ENCODE measurements at places on chromosomes 3 and 15.

GRCh38 chr15:74239051-74239705 lies 3.1 kb downstream of the CCDC33 start:
- DNase-seq, result no peak

DNA sequence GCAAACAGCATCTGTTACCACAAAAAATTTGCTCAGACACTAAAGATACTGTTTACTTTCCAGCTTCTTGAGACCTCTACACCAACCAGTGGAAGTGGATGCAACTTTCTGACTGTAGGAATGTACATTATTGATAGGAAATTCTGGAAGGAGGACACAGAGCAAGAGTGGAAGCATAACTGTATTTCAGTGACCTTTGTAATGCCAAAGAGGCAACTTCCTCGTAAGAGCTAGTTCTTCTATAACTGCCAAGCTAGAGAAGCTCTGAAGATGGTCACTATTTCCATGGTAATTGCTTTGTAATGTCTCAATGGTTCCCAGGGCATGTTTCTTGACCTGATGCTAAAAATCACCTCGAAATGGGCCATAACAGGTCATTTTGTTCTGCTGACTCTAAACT lies 96.3 kb upstream of the SLC2A2 start:
- DNase-seq, result no peak

DNA sequence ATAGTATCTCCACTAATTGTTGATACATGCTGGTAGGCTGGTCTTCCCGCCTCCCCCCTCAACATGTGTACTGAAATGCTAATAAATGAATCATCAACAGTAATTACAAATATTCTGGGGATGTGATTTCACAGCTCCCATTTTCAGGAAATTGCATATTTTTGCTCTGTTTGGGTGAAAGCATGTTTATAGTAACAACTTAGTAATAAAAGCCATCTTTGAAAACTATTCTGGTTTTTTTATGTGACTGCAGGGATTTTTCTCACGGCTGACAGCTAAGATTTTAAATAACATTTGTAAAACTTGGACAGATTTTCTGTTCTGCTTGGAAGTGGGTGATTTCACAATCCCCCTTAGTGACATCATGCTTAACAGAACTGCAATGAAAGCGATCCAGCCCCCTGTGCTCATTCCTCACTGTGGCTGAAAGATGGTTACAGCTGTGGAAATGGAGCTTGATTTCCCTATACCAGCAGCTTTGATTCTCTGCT lies 25.6 kb upstream of the FAM174B start:
- peak; percentile 94 for DNase-seq

DNA sequence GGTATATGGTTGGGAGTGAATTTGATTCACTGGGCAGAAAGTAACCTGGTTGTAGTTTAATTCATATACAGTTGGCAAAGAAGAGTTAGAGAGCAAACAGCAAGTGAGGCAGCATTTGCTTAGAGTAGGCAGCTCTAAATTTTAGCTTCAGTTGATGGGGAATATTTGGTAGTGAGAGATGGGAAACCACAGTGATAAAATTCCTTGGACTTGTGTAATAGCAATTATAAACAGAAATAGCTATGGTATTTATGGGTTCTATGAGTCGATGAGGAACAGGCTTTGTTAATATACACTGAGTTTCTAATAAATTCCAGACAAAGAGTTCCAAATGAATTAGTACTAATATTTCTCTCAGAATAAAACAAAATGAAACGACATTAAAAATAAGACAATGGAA lies 894.0 kb downstream of the ROBO2 start:
- DNase-seq, result no peak

DNA sequence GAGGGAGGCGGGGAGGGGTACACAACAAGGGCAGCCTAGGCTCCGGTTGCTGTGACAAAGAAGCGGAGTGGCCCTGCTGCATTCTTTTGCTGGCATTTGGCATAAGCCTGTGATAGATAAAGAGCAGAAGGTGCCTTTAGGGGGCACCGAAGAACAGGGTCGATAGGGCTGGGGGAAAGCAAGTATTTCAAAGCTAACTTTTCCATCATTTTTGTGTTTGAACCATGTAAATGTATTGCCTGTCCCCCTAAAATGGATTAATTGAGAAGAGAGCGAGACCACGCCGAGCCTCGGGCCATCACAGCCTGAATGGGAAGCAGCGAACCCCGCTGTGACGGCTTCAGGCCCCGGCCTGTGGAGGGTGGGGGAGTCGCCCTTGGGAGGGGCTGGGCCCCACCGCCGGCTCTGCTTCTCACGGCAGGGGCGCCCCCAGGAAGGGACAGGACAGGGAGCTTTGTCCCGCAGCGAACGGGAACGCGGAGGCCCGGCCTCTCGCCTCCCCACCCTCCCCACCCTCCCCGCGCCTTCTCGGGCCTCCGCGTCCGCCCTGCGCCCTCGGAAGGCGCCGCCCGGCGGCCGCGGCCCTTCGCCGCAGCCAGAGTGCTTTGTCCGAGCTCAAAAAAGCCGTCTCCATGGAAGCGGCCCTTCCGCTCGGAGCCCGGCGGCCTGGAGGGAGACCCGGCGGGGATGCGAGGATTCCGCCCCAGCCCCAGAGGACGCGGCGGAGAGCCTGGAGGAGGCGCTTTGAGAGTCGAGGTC lies 32.4 kb upstream of the ALDH1L1 start:
- DNase-seq, result peak; percentile 64

DNA sequence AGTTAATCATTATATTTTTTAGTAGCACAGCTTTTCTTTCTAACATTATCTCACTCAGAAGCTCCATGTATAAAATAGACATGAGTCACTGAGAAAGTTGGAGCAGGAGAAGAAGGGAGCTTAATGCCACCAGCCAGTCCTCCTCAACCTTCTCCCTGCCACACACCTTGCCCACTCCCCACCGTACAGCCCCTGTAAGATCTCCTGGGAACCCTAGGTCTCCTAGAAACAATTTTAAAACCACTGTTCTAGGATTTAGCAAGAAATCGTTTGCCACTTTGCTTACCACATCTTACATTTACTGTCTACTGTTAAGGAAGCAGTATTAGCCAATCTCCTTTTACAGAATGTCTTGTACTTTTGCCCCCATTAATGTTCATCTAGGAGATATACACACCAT lies 170.1 kb upstream of the SNTN start:
- DNase-seq, result no peak

GRCh38 chr3:178260887-178261565 lies 275.2 kb upstream of the KCNMB2 start:
- no peak for DNase-seq

DNA sequence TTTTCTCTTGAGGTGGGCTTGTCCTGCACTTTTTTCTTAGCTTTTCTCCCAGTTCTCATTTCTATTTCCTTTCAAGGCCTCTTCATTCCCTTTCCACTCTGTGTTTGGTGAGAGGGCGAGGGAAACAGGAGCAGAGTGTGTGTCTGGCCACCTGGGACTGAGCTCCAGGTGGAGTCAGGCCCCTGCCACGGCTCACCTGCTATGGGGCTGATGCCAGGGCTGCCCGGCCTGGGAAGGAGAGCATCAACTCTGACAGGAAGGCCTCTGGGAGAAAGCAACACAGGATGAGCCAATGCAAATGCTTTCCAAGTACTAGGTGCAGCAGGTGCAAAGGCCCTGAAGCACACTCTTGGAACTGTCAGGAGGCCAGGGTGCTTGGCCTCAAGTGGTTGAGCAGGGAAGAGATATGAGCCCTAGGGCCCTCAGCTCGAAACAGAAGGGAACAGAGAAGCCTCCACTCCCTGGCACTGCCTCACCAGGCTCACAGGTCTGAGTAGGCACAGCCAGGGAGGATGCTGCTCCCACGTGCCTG lies 27.3 kb upstream of the DUSP7 start:
- no peak for DNase-seq

DNA sequence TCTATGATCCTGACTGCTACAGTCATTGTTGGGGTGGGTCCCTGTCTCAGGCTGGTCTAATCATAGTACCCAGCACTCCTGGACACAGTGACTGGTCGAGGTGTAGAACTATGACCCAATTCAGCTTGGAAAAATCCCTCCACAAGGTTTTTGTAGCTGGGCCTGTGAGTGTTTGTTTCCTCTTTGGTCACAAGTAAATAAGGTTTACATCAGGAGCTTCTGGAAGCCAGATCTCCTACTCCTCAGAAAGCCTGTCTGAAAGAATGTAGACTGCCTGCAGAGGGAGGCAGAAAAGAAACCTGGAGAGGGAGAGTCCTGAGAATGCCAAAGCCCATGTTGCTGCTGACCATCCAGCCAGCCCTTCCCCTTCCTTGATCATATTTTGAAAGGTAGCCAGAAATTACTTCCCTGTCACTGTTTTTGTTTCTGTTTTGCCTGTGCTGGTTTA lies 123.2 kb downstream of the RAP2B start:
- DNase-seq, result peak; percentile 69

DNA sequence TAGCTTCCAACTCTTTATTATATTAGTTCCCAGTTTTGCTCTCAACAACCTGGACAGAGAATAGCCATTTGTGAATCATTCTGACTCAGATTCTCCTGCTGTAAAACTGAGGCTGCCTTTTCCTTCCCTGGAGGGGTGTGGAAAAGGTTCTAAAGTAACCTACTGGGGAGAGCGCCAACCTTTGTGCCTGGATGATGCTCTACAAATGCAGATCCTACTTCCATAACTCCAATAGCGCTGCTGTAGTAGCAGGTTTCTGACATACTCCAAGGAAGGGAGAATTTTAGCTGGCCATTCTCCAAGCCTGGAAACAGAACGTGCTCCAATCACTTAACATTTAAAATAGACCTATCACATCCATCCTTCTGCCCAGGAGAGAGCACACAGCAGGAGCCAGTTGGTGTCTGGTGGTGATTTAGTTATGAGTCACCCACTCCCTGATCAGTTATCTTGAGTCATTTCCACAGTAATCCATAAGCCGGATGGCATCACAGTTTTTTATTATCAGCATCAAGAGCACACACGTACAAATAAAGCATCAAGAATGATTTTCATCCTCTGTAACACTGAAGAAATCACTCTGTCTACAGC lies 38.3 kb downstream of the MYH15 start:
- peak; percentile 86 for DNase-seq

GRCh38 chr15:24856397-24857390 lies 98.1 kb upstream of the SNRPN start:
- DNase-seq, result no peak

GRCh38 chr15:41780727-41781126 lies 6.4 kb downstream of the MAPKBP1 start:
- no peak for DNase-seq

GRCh38 chr3:187912007-187912406 lies 166.7 kb upstream of the BCL6 start:
- no peak for DNase-seq

GRCh38 chr3:122890720-122891220 lies 95.9 kb downstream of the SLC49A4 start:
- DNase-seq, result no peak

DNA sequence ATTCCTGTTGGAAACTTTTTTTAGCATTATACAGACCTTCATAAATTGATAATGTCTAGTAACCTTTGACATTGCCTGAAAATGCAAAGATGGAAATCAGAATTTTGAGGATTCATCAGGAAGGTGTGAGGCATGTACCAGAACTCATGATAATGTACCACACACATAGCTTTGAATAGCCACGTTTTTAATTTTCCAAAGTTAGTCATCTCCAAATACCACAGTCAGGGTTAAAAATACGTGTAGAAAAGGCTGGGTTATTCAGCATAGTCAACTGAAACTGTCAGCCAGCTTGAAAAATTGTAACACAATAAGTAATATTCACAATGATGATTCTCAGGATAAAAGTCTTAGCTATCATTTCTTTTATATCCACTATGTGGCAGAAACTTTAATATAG lies 102.0 kb upstream of the THRB start:
- DNase-seq, result no peak

DNA sequence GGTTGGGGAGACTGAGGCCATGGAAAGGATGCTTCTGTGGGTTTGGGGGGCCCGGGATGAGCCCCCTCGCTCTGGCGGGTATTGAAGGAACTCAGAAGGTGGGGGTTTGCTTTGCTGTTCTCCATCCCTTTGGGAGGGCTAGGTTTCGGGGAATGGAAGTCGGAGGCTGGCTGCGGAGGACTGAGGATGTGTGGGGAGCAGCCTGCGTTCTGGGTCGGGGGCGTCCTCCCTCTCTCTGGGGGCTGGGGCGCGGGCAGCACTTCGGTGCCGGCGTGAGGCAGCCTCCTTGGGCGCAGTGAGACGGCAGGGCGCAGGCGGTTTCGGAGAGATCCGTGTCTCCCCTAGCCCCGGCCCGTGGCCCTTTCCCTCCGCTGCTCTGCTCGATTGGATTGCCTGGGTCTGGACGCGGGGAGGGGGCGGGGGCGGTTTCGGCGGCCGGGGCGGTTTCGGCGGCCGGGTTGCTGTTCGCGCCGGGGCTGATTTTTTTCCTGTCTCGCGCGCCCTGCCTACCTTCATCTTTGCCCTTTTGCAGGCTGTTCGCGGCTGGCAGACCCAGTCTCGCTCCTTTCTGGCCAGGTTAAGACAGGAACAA lies 1.4 kb downstream of the PTPRG start:
- peak; percentile 44 for DNase-seq

DNA sequence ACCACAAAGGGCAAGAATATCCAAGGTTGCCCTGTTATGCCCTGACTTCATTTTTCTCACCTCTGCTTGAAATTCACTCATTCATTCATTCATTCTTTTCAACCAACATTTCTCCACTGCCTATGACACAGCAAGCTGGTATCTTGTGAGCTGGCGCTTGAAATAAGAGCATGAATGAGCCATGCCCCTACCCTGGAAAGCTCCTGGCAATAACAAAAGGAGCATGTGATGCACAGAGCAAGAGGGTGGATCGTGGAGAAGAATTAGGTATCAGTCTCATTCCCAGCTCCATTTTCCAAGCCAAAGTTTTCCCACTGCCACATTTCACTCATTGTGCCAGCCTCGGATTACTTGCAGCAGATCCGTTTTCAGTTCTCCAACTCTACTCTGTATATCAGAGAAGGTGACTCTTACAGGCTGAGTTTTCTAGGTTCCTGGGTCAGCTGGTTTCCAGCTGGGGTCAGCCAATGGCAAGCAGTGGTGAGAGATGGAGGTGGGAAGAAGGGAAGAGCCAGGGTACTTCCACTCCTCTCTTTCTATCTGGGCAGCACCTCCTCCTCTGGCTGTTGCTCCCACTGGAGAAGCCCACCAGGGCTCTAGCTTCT lies 144.8 kb downstream of the SUCLG2 start:
- peak; percentile 11 for DNase-seq

GRCh38 chr15:28107111-28107903 lies 8.2 kb upstream of the OCA2 start:
- peak; percentile 43 for DNase-seq

DNA sequence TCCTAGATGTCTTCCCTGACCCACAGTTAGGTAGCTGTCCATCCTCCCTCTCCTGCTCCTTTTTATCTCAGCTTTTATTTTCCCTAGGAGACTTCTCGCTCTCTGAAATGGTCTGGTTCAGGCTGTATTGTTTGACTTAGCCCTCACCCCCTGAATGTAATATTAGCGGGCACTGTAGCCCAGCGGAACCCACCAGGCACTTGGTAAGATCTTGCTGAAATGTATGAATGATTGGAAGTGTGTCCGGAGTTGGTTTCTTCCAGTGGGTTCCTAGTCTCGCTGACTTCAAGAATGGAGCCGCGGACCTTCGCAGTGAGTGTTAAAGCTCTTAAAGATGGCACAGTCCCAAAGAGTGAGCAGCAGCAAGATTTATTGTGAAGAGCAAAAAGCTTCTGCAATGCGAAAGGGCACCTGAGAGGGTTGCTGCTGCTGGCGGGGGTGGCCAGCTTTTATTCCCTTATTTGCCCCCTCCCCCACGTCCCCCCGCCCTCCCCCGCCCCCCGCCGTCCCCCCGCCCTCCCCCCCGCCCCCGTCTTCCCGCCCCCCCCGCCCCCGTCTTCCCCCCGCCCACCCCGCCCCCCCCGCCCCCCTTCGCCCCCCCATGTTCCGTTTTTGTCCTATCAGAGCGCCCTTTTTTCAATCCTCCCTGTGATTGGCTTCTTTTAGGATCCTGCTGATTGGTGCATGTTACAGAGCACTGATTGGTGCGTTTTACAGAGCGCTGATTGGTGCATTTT lies 694 bp upstream of the EEFSEC start:
- DNase-seq, result peak; percentile 77

All from choroid plexus epithelial cell (primary cell).